A673 (cell line): ENCODE measurements at places on chromosomes 7 and 10.

DNA sequence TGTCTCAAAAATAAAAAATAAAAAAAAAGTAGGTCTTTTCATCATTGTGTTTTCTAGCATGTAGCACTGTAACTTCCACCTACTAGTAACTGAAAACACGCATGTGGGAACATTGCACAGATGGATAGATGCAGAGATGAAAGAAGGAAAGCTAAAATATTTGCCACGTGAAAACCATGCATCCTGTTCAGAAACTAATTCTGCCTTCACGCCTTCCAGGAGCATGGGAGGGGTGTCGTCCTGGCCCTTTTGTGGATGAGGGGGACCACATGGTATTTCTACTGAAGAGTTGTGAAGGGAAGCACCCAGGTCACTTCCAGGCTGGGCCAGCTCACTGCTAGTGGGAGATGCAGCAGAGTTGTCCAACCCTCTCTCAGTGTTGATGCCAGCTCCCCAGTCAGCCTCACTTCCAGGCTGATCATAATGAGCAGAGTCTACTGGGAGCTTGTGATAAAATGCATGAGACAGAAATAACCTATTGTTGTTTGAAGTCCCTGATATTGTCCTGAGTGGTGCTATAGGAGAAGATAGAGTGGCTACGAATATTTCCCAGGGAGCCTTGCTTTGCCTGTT lies 287.1 kb upstream of the CELF2 start:
- DNase-seq: no peak

- DNase-seq: no peak
Measured at GRCh38 chr10:97459111-97459510, 13.1 kb downstream of the ZDHHC16 start.

- no peak for DNase-seq
Measured at GRCh38 chr7:1651891-1652290, 18.2 kb upstream of the ELFN1 start.

DNA sequence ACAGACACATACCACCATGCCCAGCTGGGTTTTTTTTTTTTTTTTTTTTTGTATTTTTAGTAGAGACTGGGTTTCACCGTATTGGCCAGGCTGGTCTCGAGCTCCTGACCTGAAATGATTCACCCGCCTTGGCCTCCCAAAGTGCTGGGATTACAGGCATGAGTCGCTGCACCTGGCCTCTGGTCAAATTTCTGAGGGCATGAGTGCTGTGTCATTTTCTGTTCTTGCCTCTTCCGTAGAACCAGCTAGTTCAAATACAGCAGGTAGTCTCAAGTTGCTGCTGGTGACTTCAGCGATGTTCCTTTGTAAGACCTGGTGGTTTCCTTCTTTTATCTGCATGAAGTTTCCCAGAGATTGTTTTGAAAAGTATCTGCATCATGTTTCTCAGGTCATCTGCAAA lies 134.8 kb upstream of the SHH start:
- no peak for DNase-seq

- DNase-seq: no peak
Measured at GRCh38 chr7:99920149-99920548, 819 bp upstream of the TRIM4 start.

- DNase-seq: no peak
Measured at GRCh38 chr10:129891806-129892205, 72.3 kb downstream of the EBF3 start.

GRCh38 chr7:64951250-64951848 lies 39.5 kb downstream of the ZNF117 start:
- peak; percentile 65 for DNase-seq

- no peak for DNase-seq
Measured at GRCh38 chr7:147400221-147400689, 1190.3 kb upstream of the C7orf33 start.
